ENCODE measurements at places on chromosomes 11 and 22. TPM values are rescaled to one million over a fixed set of nuclear protein-coding genes. Genes with fewer than 3 reads are reported as not detected.
A peak's percentile ranks its signal among the peaks of the same experiment; 100 is the strongest.

DNA sequence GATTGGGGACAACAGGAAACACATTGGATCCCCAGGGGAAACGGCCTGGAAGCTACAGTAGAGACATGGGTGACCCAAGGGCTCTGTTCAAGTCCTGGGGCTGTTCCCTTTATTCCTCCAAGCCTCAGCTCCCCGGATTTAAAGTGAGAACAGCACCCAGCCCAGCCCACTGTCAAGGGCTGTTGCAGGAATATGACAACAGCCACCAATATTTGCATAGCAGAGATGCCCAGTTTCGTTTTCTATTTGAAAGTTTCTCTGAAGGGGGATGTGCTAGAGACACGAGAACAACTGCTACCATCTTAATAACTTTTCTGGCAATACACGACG is 81.1 kb upstream of the WNT7B start:
- DNase-seq, result peak; percentile 74

DNA sequence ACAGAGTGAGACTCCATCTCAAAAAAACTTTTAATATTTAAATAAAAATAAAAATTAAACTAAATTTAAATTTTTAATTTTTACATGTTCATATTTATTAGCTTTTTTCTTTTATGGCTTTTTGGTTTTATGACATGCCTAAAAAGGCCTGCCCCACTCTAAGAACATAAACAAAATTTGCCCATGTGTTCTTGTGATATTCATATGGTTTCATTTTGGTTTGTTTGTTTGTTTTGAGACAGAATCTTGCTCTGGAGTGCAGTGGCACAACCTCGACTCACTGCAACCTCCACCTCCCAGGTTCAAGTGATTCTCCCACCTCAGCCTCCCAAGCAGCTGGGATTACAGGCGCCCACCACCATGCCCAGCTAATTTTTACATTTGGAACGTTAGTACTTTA is 27.7 kb downstream of the SUSD2 start:
- DNase-seq, result no peak

GRCh38 chr11:103486604-103487003 is 377.4 kb downstream of the DYNC2H1 start:
- no peak for DNase-seq

DNA sequence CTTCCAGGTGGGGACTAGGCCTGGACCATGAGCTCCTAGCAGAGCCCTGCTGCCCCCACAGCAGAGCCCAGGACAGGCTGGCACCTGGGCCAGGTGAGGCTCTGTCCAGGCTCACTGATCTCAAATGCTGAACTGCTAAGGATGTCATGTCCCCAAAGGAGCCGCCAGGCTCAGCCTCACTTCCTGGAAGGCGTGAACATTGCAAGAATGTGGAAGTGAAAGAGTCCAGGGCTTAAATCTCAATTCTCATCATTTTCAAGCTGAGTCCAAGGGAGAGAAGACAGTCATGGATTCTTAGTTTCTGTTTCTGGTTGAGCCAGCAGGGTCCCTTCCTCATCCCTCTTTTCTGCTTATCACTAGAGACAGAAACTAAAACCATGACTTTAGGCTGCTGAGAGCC is 5.0 kb downstream of the ASCL2 start:
- no peak for DNase-seq

DNA sequence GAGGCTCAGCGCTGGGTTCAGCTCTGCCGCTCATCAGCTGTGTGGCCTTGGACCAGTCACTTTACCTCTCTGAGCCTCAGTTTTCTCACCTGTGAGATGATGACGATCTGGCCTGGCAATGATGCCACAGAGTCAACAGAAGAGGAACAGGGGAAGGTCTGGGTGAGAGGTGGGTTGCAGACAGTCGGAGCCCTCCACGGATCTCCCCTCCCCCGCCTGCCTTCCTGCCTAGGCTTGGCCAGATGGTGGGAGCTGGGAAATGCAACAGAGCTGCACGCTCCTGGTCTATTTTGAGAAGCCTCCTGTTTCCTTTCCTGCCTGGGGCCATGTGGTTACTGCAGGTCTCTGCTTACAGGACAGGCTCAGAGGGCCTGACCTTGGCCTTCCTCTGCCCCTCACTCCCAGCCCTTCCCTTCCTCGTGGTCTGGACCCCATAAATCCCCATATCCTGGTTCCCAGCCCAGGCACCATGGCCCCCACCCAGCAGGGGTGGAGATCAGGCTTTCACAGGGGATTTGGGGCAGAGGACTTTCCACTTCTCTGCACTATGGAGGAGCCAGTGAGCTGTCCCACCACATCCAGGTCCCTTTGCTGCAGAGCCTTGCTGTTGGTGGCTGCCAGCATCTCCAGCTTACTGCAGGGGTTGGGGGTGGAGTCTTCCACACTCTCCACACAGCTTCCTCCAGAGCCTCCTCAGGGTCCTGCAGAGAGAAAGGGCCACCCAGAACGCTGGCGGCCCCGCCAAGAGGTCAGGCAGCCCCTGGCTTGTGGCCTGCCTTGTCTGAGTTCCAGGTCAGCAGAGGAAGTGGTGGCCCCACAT is 46.9 kb downstream of the C11orf96 start:
- DNase-seq, result peak; percentile 78

GRCh38 chr11:114244726-114245394 is 51.3 kb upstream of the NNMT start:
- no peak for DNase-seq

DNA sequence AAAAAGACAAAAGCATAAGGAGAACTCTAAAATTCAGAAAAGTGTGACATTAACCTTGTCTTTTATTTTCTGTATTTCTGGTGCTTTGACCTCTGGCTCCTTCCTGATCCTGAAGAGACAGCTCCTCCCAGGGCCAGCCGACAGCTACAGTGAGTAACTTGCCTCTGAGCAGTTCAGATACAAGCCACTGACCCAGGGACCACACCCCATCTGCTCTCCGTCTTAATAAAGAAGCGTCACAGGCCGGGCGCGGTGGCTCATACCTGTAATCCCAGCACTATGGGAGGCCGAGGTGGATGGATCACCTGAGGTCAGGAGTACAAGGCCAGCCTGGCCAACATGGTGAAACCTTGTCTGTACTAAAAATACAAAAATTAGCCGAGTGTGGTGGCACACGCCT is 6.5 kb downstream of the MLC1 start:
- DNase-seq, result no peak

- DNase-seq, result peak; percentile 83
Measured at GRCh38 chr11:64268893-64269539, 15.4 kb downstream of the BAD start.

DNA sequence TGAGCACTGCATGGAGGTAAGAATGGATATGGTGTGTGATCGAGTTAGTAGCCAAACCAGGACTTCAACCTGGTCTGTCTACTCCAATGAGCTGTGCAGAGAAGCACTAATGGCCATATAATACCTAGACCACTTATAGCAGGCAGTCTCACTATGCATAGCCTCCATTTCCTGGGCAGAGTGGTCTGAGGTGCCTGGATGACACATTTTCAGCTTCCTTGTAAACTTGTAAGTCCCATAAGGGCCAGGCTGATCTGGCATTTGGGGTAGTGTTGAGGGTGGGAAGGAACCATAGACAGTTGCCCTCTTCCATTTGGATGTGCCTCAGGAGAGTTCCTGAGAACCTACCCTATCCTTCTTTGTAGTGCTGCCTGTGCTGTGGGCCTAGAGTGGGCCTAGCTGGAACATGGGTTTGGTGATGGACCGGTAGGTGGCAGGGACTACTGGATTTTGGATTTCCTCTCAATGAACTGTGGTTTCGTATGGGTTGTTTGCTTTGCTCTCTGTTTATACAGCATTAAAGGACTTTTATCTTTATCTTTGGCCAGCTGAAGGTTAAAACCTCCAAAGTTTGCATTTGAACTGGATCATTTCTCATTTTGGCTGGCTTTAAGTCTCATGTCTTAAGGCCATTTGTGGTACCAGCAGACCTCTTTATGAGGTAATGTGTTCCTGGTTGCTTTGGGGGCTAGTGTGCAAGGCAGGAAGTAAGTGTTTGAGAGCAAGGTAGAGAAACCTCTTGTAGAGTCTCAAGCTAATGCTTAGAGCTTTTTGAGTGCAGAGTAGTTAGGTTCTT is 86.9 kb downstream of the STIM1 start:
- DNase-seq, result no peak

- DNase-seq, result no peak
Measured at GRCh38 chr11:126573325-126573978, 218.0 kb downstream of the ST3GAL4 start.

DNA sequence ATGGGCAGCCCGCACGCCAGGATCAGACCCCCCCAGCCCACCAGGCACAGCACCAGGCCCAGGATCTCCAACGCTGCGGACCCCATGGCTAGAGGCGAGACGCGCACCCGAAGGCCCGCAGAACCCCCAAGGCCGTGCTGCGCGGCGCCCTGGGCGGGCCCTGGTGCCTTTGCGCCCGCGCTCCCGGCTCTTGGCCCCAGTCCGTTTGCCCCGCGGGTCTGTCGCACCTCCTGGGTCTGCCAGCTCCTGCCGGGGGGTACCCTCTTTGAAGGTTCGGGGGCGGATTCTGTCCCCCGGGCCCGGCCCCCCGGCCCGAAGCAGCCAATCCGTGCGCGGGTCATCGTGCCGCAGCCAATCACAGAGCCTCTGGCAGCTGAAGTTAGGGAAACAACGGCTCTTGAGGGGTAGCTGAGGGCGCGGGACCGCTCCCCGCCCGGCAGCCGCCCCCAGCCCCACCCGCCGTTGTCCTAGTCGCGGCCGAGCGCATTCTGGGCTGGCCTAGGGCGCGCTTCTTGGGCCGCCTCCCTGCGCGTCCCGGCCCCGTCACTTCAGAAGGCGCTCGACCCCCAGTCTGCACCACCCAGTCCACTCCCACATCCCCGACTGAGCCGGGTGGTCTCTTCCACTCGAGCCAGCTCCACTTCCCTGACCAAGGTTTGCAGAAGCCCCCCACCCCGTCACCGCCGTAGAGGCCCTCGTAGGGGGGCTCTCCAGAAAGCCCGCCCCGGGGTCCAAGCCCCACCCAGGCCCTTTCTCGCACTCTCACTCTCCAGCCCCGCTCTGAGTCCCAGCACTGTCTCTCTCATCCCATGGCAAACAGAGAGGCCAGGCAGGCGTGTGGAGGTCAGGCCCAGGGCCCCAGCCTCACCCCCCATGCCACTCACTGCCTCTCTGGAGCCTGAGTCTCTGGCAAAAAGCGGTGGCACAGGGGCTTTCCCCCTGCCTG is at the start of gene CLDN5:
CLDN5 (minus strand) TSS at position 241 of the 946 bp plus-strand sequence; CDS start at position 86, 155 bp downstream.
- peak; percentile 84 for DNase-seq

DNA sequence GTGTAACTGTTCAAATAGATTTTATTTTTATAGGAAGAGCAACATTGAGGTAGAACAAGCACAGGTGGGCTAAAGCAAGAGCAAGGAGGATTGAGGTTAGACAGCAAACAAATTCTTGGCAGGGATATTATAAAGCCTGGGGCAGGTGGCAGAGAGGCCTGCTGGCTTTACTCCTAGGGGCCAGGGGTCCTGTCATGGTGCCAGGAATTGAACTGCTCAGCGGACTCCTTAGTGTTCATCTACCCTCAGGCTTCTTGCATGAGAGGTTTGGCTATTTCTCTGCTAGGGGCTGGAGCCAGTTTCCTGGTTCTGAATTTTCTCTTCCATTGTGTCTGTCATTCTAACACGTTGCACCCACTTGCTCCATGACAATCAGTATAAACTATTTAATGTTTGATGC is 217.2 kb upstream of the NCAM1 start:
- no peak for DNase-seq

DNA sequence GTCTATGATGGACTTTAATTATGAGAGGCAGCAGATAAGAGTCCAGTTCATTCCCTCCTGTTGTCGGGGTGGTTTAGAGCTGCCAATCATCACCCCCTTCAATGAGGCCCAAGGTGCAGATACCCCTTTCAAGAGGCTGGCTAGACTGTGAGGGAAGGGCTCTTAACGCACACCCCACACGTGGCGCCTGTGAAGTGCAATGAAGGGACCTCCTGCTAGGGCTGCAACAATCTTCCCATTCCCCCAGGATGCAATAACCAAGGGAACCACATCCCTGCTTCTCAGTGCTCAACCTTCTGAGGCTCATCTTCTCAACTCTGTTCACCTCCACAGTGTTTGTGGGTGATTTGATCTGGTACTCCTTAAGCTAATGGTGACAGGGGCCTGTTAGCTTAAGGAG is 19.0 kb downstream of the TENM4 start:
- no peak for DNase-seq

DNA sequence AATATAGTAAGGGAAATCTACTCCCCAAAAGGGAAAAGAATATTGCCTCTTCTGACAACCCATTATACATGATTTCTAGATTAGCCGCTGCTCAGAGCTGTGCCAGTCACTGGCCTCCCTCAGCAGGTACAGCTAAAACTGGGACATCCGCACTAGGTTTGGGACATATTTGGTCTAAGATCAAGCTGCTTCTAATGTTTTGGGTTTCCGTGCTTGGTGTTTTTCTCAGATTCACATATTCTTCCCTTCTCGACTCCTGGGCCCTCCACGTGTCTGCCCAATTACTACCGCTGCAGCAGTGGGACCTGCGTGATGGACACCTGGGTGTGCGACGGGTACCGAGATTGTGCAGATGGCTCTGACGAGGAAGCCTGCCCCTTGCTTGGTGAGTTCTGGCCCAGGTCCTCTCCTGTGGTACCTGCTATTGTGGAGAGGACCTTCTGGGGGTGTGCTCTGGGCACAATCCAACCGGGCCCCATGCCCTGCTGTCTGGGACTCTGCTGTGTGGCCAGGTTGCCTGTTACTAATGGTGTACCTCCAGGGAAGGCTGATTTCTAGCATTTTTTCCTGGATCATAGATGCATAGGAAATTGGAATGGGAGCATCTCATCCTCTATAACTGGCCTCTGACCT is 138.1 kb upstream of the SORL1-AS1 start:
- DNase-seq, result no peak

- no peak for DNase-seq
Measured at GRCh38 chr11:11440144-11440543, 87.1 kb upstream of the CSNK2A3 start.

- peak; percentile 0 for DNase-seq
Measured at GRCh38 chr11:120136356-120136755, 1.6 kb downstream of the TRIM29 start.

- no peak for DNase-seq
Measured at GRCh38 chr11:126140926-126141280, 70.5 kb downstream of the RPUSD4 start.

DNA sequence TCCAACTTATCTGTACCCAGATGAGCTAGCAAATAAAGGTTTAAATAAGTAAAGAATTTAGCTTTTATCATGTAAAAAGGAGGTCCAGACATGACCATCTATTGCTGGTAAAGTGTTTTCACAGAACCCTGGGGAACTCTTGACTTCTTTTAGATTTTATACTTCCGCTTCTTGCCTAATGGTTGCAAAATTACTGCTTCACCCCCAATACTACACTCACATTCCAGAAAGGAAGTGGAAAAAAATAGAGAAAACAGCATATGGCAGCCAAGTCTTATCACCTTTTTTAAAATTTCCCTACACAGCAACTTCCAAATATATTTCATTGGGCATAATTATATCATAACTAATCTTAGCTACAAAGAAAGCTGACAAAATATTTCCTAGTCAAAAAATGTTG is 12.1 kb downstream of the BBOX1 start:
- no peak for DNase-seq

- no peak for DNase-seq
Measured at GRCh38 chr11:100777103-100777502, 90.0 kb downstream of the ARHGAP42 start.

SLC5A1 gene
- total RNA-seq, result 144 TPM

MIEF1 gene
- total RNA-seq, result 20.8 TPM

GDPD4 gene
- not detected for total RNA-seq

TRIM51G gene
- total RNA-seq, result not detected

RCOR2 gene
- 2.2 TPM for total RNA-seq

CHRM4 gene
- not detected for total RNA-seq

DHCR7 gene
- 39.5 TPM for total RNA-seq

BET1L gene
- total RNA-seq, result 20.2 TPM

SEPTIN3 gene
- total RNA-seq, result not detected

SESN3 gene
- total RNA-seq, result 3.1 TPM

KDELR3 gene
- 8.5 TPM for total RNA-seq

TMA7B gene
- not detected for total RNA-seq

GAS2 gene
- 20.4 TPM for total RNA-seq

KDM4D gene
- 1.3 TPM for total RNA-seq

OR6T1 gene
- total RNA-seq, result not detected

KCTD14 gene
- total RNA-seq, result not detected

Data from heart left ventricle (tissue), 16 donors.